GM10248 (cell line): ENCODE measurements at places on chromosomes 1 and 21.

DNA sequence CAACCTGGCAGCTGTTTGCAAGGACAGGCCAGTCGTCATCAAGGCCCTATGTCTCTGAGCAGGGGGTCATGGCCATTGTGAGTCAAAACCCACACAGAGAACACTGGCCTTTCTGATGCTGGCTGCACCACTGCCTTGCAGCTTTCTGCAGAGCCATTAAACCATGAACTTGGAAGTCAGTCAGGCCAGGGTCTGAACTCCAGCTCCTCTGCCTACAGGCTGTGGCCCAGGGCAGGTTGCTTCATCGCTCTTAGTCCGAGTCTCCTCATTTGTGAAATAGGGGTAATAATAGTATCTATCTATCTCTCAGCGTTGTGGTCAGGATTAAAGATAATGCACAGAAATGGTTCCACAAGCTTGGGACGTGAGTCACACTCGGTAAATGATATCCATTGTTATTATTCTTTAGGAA, 35.8 kb upstream of the HIVEP3 start:
- no peak for DNase-seq

- DNase-seq, result no peak
Measured at GRCh38 chr1:61287734-61288133, 205.4 kb downstream of the NFIA start.

DNA sequence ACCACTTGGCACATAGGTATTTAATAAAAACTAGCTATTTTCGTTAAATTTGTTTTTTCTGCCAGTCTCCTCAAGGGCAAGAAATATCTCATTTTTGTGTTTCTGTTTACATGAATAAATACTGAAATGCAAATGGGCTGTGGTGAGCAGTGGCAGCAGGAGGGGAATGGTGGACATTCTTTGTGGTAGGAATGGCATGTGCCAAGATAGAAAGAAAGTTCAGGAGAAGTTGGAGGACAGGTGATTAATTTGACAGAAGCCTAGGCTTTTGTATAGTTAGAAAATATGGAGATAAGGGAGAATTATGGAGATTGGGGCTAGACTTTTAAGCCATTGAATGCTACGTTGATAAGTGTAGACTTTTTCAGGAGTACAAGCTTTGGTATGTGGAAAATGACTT, 8.6 kb downstream of the RAP1A start:
- no peak for DNase-seq

GRCh38 chr1:205542367-205542766, 37.9 kb downstream of the CDK18 start:
- DNase-seq, result no peak
